ENCODE measurements at places on chromosomes 12 and 14.

GRCh38 chr14:58848365-58848764 lies 210.6 kb downstream of the DACT1 start:
- no peak for DNase-seq

- no peak for DNase-seq
Measured at GRCh38 chr14:27077214-27077613, 479.4 kb upstream of the NOVA1 start.

GRCh38 chr14:97477353-97477752 lies 680.2 kb downstream of the VRK1 start:
- no peak for DNase-seq

DNA sequence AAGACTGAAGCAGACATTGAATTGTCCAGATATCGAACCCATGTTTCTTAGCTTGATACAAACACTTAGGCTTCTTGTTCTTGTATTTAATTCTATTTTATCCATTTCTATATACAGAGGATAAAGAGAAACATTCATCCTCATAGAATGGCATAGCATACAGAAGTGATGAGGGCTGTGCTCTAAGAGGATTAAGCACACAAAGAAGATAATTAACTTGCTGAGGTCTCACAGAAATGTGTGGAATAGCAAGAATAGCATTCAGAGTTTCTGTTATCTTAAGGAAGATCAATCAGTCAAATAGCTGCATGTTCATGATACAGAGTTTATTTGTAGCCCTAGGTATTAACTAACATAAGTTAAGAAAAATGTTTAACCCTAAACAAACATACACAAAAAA lies 27.3 kb upstream of the STRAP start:
- DNase-seq: no peak

GRCh38 chr14:105432657-105433056 lies 13.0 kb downstream of the MTA1 start:
- no peak for DNase-seq

DNA sequence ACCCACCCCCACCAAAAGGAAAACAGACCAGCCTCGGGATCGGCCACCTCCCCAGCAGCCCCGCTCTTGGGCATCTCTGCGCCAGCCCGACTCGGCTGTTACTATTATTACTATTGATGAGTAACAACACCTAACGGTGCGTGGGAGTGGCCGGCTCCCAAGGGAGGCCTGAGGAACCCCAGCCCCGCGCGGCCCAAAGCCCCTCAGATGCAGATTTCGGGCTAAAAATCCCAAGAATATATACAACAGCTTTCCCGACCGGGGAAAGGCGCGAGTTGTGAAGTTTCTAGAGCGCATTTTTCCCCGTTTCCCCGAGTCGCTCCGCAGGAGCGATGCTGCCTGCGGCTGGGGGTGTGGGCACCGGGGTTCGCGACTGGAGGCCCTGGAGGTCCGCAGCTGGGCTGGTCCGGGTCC lies 565 bp downstream of the NT5DC3 start:
- DNase-seq: no peak

DNA sequence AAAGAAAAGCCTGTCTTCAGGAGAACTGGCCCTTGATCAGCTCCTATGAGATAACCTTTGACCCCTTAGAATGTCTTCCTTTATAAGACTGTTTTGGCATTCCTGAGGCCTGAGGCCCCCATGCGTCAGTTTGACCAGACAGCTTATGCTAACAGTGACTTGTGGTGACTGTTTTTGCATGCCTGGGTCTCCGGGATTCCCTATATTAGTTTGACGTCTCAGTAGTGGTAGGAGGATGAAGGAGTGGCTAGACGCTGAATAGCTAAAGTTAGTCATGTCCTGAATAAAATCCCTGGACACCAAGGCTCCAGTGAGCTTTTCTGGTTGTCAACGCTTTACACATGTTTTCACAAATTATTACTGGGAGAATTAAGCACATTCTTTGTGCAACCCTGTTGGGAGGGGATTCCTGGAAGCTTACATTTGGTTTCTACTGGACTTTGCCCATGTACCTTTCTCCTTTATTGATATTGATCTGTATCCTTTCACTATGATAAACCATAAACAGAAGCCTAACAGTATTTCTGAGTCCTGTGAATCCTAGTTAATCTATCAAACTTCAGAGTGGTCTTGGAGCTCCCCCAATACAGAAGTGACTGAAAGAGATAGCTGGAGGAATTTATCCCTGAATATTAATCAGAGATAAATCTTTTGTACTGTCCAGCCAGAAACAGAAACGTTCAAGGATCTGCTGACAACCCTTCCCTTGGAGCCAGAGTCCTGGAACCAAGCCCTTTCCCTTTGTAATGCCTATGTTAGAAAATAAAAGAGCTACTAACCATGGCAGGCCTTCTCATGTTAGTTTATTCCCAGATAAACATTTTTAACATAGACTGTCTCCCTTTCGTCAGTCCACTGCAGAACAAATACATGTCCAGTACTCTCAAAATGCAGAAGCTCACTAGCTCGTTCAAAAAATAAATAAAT lies 479.2 kb downstream of the RPS29 start:
- DNase-seq: no peak

DNA sequence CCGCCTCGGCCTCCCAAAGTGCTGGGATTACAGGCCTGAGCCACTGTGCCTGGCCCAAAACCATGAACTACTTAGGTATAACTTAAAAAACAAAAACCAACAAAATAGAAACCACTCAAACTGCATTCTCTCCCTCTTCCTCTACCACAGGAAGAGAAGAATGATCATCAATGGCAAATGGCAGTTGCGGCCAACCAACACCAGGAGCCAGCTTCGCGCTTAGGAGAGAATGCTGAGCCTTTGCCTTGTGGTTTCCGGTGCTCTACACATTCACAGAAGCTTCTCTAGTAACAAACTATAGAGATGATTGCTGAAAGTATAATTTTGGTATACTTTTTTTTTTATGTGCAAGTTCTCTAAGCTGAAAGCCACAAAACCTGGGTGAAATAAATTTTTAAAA lies 17.1 kb downstream of the CATSPERB start:
- DNase-seq: no peak

DNA sequence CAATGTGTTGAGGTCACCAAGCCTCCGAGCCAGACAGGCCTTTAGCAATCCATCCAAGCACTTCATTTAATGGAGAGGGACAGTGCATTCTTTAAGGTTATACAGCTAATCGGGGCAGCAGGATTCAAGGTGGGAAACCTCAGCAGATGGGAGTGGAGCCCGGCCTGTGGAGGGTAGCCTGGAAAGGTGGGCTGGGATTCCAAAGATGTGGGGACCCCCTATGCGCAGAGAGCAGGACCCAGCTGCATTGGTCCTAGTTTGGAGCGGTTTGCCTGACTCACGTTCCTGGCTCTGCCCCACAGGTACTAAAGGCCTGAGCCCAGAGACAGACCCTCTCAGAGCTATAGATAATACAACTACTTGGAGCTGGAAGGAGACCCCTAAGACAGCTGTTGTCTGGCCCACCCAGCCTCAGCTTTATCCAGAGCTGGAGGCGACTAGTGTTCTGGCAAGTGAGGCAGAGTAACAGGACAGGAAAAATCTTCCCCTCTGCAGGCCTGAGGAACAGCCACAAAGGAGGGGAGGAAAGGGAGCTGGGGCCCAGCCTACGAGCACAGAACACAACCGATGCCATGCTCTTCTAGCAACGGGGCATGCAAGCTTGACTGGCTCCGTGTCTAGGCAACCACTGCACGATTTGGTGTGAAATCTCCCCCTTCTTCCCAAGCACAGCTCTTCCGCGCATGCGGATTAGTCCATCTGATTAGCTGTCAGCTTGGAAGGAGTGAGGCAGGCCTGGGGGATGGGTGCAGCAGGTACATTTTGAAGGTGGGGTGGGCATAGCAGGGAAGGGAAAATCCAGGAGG lies 1.1 kb upstream of the MYH7 start:
- DNase-seq: no peak

DNA sequence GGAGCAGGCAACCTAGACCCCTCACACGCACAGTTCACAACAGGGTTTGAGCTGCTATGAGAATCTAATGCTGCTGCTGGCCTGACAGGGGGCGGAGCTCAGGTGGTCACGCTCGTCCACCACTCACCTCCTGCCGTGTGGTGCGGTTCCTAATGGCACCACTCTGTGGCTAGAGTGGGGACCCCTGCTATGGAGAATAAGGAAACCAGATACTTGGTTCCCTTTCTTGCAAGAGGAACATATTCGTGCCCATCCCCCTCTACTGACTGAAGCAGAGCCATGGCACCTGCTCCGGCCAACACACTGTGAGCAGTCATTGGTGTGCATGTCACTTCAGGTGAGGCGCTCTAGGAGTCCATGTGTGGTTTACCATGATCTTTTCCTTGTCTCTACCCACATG lies 30.4 kb upstream of the RIMBP2 start:
- DNase-seq: no peak

DNA sequence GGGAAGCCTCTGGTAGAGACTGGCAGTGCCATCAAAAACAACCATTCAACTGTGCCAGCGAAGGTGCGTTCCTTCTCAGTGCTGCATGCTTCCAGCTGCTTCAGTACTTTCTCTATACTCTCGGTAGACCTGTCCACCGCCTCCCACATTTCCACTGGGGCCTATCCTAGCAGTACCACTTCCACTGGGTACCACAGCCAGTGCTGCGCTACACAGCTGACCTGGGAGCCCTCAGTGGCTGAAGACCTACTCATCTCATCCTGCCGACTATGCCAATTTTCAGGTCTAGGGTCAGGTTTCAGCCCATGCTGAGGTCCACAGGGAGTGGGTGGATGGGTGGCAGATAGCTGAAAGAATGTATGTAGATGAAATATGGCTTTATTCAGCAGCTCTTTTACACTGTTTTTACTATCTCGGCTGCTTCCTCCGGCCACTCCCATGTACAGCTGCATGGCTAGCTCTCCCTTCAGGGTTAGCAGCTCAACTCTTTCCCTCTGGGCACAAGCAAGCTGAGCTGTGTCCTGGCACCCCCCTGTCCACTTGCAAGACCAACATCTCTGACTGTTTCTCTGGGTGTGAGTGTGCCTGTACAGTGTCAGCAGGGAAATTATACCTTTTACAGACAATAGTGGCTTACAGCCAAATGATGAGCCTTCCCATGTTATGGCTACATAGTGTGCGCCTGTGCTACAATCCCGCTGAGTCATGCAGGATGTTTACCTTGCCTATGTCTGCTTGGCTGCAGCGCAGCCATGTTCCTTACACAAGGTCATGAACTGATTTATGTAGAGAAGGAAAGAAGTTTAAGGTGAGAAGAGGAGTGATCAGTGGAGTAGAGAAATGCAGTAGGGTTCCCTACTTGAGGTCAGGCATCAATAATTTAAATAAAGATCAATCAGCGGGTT lies 125.7 kb upstream of the DDHD1 start:
- DNase-seq: no peak

DNA sequence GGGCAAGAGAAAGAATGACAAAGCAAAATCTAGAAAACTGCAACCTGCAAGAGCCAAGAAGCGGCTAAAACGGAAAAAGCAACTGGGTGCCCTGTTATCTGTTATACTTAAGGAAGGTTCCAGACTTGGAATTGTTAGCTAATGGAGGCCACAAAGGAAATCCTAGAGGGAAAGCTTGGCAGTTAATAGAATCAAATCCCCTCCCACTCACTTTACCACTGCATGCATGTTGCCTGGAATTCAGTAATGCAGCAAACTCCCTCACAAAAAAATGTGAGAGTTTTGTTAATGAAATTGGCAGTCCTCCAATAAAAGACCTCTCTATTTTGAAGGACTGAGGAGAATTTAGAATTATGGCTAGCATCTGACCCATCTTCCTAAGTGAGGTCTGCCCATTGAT lies 164.2 kb upstream of the SOX5 start:
- DNase-seq: no peak

DNA sequence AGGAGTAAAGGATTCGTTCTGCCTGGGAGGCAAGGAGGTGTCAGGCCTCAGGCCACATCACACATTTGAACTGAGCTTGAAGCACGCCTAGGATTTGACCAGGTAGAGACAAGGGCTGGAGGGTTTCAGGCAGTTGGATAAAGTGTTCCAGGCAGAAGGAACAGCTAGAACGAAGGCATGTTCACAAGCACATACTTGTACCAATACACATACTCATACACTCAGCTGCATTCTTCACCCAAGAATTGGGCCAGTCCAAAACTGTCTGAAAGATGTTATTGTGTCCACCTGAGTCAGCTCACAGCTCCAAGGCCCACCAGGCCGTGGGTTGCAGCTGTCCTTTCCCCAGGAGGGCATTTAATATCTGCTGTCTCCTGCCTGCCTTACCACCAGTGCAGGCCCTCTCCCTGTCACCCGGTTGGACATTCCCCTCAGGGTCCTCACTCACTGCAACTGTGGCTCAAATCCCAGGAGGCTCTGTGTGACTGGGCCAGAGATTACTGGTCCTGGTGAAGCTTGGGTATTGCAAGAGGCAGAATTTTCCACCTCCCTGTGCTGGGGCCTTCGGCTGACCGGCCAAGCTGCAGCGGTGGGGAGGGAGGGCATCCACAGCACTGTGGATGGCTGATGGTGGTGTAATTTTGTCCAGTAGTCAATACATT lies 12.8 kb upstream of the AQP2 start:
- DNase-seq: no peak

DNA sequence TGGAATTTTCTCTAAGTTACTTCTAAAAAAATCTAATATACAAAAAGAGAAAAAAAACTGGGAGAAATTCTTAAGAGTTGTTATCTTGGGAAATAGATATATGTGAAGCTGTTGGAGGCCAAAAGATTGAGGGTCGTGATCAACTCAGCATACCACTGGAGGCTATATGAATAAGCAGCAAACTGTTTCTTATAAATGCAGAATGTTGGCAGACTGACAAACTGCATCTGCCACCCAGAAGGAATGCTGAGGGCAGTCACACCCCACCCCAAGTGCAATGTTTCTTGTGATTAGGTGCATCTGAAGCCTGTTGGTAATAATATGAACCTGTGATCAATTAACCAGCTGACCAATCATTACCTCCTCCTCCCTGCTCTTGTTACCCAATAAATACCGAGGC lies 818.6 kb upstream of the MGAT4C start:
- no peak for DNase-seq

DNA sequence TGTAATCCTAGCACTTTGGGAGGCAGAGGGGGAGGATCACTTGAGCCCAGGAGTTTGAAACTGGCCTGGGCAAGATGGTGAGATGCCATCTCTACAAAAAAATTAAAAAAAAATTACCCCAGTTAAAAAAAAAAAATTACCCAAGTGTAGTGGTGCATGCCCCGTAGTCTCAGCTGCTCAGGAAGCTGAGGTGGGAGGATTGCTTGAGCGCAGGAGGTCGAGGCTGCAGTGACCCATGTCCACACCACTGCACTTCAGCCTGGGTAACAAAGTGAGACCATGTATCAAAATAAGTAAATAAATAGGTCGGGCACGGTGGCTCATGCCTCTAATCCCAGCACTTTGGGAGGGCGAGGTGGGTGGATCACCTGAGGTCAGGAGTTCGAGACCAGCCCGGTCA lies 128.8 kb downstream of the VRK1 start:
- DNase-seq: no peak

DNA sequence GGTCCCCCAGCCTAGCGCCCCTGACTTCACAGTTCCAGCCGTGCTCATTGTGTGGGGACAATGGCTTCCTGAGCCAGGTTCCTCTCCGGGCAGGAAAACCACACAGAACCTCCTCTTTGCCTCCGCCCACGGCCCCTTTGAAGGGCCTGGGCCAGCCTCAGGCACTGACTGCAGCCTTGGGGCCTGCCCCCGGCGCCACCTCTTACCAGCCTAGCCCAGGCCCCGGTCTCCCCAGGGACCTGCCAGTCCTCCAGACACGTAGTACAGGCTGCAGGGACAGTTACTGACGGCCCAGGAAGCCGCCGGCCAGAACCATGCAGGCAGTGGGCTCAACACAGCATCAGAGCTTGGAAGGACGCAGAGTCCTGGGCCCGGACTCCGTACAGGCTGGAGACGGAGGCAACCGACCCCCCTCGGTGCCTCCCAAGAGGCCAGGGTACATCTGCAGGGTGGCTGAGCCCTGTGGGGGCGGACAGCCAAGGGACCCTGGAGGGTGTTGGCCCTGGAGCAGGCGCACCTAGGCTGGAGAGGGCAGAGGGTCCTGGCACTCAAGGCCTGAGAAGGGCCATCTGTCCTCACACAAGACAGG lies 20.9 kb upstream of the NUDT14 start:
- no peak for DNase-seq
